KBM-7 (cell line): ENCODE measurements at places on chromosomes 7 and 10.

DNA sequence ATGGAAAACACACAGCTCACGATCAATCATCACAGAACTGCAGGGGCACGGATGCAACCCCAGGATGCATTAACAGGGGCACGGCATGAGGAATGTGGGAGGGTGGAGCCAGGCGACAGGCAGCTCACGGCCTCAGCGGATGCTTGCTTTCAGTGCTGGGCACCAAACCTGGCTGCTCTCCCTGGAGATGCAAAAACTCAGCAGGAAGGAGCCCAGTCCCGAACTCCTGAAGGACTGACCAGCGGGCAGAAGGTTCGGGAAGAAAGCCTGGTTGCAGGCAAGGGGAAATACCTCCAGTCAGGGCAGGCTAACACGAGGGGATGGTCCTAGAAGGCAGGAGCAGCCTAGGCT is 66.8 kb downstream of the CHST15 start:
- no peak for DNase-seq

DNA sequence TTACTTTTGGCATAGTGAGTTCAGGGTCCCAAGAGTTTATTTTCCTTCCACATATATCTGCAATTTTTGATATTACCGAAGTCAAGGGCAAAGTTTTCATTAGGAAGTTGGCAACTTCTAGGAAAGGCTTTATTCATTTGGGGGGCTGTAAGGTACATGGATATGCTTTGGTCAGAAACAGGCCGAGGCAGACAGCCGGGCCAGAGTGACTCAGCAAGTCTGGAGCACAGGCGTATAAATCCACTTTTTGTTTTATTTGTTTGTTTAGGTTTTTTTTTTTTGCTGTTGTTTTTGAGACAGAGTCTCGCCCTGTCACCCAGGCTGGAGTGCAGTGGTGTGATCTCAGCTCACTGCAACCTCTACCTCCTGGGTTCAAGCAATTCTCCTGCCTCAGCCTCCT is 3.7 kb downstream of the ZNF680 start:
- DNase-seq: no peak

DNA sequence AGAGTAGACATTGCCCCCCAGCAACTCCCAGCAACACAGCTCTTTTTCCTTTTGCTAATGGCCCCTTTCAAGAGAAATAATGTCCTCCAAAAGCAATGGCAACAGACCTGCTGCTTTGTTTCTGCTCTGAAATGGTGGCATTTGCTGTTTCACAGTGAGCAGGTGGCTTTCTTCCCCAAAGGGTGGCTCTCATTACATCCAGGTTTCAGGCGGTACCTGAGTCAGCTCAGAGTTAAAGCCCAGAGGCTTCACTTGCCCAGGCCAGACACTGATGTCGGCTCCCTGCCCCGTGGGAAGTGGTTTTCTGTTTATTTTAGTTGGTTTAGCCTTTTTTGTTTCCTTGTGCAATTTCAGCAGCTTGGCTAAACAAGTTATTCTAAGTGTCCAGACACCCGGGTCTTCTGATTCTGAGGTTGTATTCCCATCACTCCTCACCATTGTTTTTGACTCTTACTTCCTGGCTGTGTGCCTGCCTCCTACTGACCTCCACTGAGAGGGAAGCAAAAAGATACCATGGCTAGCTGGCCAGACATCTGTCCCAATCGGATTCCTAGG is 7.8 kb upstream of the ATOH7 start:
- no peak for DNase-seq

- no peak for DNase-seq
Observed at GRCh38 chr7:156881679-156882078, 11.3 kb downstream of the LMBR1 start.

GRCh38 chr7:314853-315252 is 24.9 kb downstream of the FOXL3 start:
- DNase-seq: no peak

DNA sequence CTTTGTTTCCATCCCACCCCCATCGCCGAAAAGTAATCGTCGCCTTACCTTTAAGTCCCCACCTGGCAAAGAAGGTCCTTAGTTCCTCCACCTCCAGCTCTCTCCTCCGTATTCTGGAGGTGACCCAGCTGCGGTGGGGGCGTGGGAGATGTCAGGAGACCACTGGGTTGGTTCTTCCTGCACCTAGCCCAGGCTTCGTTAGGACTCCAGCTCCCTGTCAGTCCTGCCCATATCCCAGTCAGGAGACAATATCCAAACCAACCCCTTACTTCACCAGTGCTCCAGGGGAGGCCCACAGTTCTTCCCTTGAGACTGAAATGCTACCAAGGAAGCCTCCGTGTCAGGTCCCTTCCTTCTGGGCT is 693 bp downstream of the ADIRF start:
- no peak for DNase-seq

DNA sequence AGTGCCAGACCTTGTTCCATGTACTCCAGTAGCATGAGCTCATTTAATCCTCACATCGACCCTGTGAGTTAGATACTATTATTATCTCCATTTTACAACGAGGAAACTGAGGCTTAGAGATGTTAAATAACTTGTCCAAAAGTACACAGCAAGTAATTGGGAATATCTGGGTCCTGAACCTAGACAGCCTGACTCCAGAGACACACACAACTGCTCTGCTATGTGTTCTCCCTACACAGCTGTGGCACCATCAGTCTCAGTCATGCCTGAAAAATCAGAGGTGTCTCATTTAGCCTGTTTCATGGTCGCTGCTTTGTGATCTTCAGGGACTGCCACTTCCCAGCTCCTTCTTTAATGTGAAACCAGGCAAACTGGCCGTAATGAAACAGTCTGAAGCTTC is 56.5 kb downstream of the COL1A2 start:
- DNase-seq: no peak

DNA sequence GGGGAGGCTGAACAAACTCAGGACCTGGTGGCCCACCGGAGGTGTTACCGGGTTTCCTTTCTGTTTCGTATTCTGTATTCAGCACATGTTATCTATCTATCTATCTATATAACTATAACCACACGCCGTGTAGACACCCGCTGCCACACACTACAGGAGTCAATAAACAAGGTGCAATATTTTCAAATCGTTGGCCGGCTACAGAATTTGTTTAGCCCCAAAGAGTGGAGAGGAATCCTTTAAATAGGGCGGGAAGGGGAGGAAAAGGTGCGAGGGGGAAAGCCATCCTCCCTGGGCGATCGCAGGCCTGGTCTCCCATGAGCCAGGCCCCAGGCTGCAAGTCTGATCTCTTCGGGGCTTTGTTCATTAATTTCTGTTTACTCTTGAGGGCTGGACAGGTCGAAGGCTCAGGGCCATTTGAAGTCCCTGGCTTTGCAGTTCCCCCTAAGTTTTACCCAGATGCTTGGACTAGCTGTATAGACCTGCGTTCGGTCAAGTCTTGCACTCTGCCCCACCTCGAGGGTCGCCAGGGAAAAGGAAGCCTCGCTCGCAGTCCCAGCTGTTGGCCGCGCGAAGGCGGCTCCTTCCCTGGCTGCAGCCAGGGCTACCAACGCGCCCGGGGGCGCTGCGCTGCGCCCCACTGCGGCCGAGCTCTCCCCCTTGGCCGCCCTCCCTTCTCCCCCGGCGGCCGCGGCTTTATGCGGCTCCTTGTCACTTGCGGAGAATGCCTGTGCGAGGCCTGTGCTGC is 3.8 kb downstream of the NKX2-3 start:
- DNase-seq: no peak

DNA sequence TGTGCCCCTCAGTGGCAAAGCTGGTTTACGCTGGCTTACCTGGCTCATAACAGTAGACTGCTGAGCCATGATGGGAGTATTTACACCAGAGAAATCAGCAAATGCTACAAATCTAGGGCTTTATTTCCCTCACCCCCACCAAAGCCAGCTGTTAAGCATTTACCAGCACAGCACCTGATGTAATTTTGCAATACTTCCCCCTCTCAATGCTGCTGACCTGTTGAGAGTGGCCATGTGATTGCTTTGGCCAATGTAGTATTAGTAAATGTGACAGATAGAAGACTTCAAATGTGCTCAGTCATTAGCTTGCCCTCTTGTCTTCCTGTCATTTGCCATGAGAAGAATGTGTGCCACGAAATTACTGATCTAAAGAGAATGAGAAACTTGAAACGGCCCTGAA is 46.6 kb downstream of the HERPUD2 start:
- no peak for DNase-seq

GRCh38 chr7:90738249-90738648 is 142.1 kb downstream of the CDK14 start:
- no peak for DNase-seq

DNA sequence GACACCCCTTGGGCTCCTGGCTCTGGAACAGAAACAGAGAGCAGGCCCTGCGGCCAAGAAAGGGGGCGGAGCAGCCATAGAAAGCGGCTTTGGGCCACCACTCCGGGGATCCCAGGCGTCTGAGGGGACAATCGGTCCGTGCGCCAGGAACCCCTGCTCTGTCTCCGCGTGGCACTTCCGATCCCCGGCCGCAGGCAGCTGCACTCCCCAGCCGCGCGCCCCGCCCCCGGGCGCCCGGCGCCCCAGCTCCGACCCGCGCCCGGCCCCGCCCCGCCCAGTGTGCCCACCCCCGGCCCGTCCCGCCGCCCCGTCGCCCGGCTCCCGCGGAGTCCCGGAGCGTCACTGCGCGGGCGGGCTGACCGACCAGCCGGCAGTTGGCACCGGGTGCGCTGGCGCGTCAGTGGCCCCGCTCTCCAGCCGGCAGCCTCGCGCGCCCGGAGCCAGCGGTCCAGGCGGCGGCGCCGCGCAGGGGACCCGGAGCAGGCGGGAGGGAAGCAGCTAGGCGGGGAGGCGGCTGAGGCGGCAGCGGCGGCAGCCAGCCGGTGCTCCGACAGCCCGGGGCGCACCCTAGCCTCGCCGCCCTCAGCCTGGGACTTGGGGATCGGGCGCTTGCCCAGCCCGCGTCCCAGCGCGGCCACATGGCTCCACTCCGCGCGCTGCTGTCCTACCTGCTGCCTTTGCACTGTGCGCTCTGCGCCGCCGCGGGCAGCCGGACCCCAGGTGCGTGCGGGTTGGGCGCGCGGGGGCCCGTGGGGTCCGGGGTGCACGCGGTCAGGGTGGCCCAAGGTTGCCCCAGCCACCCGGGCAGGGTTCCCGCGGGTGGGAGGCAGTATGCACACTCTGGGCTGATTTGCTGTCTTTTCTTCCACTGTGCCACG is at the start of gene ADAMTS14:
Gene ADAMTS14, plus strand, starts transcription at position 342 of the 878 bp plus-strand sequence. Its CDS starts 297 bp downstream, at position 639.
- DNase-seq: peak; percentile 33

GRCh38 chr7:132154695-132155471 is 421.4 kb downstream of the PLXNA4 start:
- no peak for DNase-seq

GRCh38 chr7:106421181-106421762 is 136.5 kb upstream of the NAMPT start:
- peak; percentile 4 for DNase-seq
